ENCODE measurements at places on chromosomes 4 and X.

GRCh38 chr4:173511787-173512361, 18.2 kb downstream of the HAND2 start:
- DNase-seq: no peak

GRCh38 chr4:98539741-98540140, 118.7 kb downstream of the TSPAN5 start:
- DNase-seq: no peak

DNA sequence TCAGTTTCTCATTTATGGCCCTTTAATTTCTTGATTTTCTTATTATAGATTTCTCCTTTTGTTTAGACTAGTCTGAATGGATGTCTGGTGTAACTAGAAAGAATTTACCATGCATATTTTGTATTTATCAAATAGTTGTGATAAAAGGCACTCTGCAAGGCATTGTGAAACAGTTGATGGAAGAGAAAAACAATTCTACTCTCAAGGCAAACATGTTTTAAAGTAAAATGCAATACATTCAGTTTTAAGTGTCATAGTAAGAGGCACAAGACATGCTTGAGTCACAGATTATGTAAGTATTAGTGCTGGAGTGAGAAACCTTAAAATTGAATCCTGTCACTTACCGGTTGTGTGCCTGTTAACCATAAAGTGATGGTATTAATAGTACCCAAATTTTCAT, 283.3 kb upstream of the DKK2 start:
- DNase-seq: no peak

DNA sequence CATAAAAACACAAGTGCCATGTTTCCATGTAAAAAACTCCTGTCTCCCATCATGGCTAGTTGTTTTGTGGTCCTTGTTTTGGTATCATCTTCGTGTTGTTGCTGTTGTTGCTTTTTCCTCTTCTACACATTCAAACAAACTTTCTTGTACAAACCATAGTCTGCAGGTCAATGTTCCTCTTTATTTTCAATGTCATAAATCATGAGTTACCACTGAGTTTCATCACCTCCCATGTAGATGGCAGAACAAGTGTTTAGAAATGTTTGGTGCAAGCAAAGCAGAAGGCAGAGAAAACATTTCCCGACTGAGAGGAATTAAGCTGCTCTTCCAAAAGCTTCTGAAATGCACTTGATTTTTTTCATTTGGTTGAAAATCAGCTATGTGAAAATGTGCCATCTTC, 166.0 kb downstream of the ANTXR2 start:
- DNase-seq: no peak

- DNase-seq: no peak
Measured at GRCh38 chr4:177519481-177520260, 77.4 kb upstream of the AGA start.

GRCh38 chrX:40088803-40089540, 8.8 kb downstream of the BCOR start:
- no peak for DNase-seq

DNA sequence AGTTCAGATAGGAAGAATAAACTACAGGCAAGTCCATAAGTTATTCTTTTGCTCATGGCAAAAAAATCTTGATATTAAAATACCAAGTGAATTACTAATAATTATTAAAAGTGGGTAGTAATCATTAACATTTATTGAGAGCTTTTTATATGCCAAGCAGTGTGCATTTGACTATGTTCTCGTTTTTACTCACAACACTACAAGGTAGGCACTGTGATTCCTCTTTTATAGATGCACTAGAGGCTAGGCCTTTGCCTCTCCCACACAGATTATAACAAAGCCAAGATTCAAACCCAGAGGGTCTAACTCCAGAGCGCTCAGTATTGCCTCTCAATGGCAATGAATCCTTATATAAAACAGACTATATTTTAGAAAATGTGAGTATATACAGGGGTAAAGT, 254.2 kb downstream of the NAF1 start:
- no peak for DNase-seq

Measured in activated T-helper 9 cell treated with anti-CD3 and anti-CD28 coated beads, Interleukin-2, amount 50 U/mL, for 16 hours (primary cell).